Right renal pelvis (tissue), 4 donors: ENCODE measurements at places on chromosomes 4 and X.
A peak's percentile ranks its signal among the peaks of the same experiment; 100 is the strongest.

DNA sequence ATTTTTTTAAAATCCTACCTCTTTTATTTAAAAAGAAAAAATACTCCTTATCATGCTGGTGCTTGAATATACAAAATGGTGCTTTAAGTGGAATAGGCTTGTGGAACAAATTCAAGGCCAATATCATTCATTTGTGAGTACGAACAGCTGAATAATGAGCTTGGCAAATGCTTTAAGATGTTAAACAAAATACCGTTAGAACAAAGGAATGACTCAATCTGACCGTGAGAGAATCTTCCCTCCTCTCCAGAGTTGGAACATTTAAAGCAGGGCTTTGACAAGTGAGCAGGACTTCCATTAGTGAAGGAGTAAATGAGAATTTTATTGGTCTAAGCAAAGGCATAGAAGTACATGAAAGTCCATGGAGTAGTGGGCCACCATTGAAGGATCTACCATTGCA is 74.5 kb downstream of the DCLK2 start:
- no peak for DNase-seq

DNA sequence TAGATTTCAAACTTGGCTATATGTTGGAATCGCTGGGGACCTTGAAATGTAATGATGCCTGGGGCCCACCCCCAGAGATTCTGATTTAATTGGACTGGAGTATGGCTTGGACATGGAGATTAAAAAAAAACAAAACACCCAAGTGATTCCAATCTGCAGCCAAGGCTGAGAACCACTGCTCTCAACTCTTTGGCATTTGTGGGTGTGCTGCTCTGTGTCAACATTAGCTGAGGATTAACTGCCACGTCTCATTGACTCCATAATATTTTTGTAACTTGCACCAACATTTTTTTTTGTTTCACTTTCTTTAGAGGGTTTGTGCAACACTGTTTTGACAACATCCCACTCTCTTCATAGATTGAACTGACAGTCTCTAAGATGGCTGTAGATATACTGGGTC is 41.1 kb upstream of the PDK3 start:
- DNase-seq = no peak

DNA sequence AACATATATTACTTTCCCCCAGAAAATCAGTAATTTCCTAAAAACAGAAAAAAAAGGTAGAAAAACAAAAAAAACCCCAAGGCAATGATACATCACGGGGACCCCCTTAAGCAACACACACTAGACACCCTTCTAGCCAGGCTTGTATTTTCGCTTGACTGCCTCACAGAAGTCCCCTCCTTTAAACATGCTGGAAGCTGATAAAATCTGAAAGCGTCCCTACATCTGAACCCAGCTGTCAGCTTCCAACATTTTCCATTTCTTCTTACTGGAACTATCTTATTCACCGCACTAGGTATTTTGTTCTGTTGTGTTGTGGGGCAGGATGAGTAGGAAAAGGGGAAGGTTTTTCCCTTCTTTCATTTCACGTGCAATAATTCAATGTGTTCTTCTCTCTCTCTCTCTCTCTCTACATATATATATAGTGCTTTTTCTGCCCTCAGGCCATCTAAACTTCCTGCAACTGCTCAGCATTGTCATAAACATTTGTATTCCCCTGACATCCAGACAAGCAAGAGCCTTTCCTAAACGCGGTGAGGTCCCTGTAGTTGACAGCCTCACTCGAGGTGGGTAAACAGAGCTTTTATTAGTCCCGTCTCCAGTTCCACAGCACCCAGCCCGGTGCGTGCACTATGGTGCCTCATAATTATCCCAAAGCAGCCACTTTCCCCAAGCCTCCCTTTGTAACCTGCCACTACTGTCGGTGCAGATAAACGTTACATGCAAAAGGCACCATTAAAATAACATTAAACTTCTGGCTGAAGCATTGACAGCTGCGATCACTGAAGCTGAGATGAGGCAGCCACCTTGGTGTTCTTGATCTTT is 82.5 kb downstream of the GATB start:
- DNase-seq = no peak

- peak; percentile 6 for DNase-seq
These were observed 3.7 kb downstream of the TAF7L start for GRCh38 chrX:101287402-101287801.

DNA sequence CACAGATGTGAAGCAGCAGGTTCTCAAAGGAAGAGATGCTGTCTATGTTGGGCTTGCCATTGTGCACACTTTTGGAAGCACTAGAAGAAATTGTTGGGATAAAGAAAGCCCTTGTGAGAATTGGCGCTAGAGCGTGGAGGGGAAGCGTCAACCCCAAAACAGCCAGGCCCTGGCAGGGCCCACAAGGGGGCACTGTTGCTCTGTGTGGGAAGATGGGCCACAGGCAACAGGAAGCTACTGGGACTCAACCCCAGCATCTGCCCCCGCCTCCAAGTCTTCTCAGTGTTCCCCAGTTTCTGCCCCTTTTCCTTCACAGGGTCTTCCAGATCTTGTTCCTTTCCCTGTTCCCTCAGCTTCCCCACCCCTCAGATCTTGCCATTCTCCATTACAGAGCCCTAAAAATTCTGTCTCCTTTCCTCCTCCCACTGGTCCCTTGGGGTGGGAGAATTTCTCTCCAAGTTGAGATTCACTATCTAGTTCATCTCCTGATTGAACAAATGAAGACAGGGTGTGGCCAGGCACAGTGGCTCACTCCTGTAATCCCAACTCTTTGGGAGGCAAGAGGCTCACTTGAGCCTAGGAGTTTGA is 85.5 kb downstream of the STARD8 start:
- DNase-seq = peak; percentile 12

GRCh38 chr4:60847614-60848013 is 352.5 kb upstream of the ADGRL3 start:
- DNase-seq = no peak

DNA sequence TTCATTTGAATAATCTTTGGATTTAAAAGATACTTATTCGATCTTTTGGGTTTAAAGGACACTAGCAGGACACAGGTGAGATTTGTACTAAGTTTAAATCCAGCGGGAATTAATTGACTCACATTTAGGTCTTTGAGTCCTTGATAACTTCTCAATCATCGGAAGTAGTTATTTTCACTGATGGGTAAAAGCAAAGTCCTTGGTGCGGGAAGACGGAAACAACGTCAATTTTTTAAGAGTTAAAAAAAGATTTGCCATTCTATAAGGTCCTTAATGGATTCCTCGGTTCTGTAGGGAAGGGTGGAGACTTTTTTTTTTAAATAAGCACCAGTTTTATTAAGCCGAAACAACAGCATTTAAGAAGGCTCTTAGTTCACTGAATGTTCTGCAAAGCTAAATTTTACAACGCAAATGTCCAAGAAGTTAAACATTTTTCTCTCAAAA is 2.9 kb downstream of the TMSB4X start:
- no peak for DNase-seq

- no peak for DNase-seq
These were observed 3.4 kb downstream of the AFP start for GRCh38 chr4:73439445-73439844.

- no peak for DNase-seq
These were observed 62.5 kb downstream of the SLAIN2 start for GRCh38 chr4:48403779-48404178.

DNA sequence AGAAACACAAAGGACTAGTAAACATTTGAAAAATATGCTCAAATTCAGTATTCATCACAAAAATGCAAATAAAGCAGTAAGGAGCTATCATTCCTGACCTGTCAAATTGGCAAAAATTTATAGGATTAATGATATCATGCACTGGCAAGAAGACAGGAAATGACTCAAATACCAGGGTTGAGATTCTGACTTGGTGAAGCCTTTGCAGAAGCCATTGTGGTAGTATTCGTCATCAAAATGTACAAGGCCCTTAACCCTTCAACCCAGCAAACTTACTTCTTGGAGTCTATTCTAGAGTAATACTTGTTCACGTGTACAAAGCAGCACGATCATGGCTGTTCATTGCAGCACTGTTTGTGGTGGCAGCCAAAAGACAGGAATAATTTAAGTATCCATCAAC is 132.4 kb downstream of the ENOX2 start:
- no peak for DNase-seq

- DNase-seq = no peak
These were observed 246.7 kb downstream of the GPAT3 start for GRCh38 chr4:83782591-83782990.

DNA sequence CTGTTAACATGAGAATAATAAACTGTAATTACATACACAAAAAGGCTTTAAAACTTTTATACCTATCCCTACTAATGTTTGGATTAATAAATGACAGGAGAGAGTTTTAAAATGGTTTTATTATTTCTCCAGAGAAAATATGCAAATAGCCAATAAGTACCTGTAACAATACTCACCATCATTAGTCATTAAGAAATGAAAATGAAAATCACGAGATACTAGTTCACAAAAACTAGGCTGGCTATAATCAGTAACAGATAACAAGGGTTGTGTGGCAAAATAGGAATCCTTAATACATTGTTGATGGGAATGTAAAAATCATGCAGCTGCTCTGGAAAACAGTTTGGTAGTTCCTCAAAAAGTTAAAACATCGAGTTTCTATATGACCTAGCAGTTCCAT is 25.2 kb upstream of the AP1AR start:
- DNase-seq = no peak

DNA sequence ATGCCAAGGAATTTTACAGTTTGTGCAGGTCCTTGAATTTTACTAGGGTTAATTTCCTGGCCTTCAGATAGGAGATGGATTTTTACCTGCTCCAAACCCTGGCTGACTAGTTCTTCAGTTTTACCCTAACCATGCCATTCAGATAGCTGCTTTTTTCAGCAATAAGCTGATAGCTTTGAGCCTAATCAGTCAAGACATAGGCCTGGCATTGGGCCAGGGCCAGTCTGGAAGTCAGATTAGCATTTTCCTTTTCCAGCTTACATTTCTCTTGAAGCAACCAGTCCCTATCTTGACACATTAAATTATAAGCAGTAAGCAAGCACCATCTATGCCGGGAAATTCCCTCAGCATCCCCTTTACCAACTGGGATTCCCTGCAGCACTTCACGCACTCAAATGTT is 177.1 kb downstream of the ADGRA3 start:
- DNase-seq = no peak

GRCh38 chr4:3198906-3199305 is 50.1 kb upstream of the MSANTD1 start:
- no peak for DNase-seq

- no peak for DNase-seq
These were observed 298.7 kb downstream of the C4orf33 start for GRCh38 chr4:129394635-129395034.

DNA sequence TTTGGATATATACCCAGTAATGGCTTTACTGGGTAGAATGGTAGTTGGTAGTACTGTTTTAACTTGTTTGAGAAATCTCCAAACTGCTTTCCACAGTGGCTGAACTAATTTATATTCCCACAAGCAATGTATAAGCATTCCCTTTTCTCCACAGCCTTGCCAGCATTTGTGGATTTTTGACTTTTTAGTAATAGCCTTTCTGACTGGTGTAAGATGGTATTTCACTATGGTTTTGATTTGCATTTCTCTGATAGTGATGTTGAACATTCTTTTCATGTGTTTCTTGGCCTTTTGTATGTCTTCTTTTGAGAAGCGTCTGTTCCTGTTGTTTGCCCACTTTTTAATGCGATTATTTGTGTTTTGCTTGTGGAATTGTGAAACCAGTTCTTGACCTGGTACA is 290.5 kb downstream of the BMPR1B start:
- no peak for DNase-seq

- DNase-seq = no peak
These were observed 86.3 kb downstream of the BCOR start for GRCh38 chrX:40011322-40012038.

DNA sequence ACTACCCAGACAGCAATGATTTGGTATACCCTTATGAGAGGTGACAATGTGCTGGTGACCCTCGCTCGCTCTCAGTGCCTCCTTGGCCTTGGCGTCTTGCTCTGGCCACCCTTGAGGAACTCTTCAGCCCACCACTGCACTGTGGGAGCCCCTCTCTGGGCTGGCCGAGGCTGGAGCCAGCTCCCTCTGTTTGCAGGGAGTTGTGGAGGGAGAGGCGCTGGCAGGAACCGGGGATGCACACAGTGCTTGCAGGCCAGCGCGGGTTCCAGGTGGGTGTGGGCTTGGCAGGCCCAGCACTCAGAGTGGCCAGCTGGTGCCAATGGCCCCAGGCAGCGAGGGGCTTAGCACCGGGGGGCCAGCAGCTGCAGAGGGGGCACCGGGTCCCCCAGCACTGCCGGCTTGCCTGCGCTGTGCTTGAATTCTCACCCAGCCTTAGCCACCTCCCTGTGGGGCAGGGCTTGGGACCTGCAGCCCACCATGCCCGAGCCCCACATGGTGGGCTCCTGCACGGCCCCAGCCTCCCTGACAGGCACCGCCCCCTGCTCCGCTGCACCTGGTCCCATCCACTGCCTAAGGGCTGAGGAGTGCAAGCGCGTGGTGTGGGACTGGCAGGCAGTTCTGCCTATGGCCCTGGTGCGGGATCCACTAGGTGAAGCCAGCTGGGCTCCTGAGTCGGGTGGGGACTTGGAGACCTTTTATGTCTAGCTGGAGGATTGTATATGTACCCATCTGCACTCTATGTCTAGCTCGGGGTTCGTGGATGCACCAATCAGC is 857.0 kb upstream of the IGFBP7 start:
- no peak for DNase-seq

DNA sequence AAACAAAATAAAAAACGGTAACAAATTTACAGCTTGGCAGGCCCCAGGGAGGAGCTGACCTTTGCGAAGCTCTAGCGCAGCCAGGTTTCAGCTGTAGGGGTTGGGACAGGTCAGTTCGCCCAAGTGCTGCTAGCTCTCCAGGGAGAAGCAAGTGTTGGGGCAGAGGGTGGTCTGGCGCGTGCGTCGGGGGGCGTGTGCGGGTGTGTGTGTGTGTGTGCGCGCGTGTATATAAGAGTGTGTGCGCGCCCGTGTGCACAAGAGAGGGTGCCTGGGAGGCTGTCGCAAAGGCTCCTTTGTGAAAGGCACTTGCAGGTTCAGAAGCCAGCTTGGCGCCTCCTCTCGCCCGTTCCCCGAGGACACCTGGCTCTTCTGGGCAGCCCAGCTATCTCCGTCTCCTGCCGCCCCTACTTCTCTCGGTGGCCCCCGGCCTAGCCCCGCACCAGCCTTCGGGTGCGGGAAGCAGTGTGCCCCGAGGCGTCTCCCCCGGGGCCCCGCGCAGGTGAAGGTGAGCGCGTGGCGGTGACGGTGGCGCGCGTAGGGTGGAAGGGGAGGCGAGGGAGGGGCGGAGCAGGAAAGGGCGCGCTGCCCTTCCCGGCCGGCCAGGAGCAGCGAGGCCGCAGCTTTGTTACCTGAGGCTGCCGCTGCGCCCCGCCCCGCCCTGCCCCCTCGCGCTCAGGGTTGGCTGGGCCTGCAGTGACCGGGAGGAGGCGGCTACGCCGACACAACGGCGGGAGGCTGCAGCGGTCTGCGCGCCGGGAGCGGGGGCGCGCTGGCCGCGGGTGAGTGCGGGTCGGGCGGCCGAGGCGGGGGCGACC is at the start of gene FHDC1:
Gene FHDC1, plus strand, starts transcription at position 693 of the 815 bp plus-strand sequence. CDS start 6,735 bp downstream, outside the sequence.
- DNase-seq = no peak
